ENCODE measurements at places on chromosomes 6 and 20.

GRCh38 chr6:133467231-133467981 is 226.2 kb downstream of the EYA4 start:
- DNase-seq: no peak

DNA sequence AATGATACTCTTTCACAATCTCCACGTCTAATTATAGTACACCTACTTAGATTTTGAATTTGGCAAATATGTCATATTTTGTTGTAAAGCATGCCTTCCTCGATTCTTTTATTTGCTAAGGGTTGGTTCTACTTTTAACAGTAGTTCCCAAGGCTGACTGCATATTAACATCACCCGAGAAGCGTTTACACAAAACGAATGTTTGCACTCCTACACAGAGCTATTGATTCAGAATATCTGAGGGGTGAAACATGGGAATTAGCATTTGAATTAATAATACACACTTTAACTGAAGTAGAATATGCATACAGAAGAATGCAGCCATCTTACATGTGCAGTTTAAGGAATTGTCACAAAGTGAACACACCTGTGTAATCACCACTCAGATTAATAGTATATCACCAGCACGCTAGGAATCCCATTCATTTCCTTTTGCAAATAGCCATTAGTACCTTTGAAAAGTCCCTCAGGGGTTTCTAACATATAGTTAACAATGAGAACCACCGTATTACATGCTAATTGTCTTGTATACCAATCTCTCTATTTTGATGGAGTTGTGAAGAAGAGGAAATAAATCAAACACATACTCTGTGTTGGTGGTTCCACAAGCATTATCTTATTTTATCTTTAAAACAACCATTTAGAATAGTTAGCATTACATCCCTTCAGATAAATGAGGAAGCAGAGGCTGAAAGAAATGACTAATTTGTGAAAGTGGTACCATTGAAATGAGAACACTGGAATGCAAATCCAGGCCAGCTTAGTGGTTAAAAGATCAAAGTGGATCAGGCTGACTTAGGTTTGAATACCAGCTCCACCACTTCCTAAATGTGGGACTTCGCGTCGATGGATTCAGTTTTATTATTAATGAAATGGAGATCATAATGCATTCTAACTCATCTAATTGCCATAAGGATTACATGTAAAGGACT is 317.6 kb downstream of the HDGFL1 start:
- DNase-seq: no peak

DNA sequence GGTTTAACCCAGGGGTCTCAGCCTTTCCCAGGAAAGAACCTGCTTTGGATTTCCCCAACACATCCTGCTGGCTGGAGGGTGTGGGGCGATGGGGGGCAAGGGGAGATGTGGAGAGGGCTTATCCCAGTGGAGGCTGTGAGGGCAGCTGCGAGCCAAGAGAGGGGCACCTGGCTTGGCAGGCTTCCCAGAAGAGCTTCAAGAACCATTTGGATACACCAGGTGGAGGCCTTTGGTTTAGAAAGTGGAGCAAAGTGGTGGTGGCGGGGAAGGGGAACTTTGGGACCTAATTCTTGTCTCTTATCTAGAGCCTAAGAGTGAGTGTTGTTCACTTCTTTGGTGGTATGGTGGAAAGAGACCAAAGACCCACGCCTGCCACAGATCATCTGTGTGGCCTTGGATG is 12.4 kb downstream of the CD40 start:
- no peak for DNase-seq

DNA sequence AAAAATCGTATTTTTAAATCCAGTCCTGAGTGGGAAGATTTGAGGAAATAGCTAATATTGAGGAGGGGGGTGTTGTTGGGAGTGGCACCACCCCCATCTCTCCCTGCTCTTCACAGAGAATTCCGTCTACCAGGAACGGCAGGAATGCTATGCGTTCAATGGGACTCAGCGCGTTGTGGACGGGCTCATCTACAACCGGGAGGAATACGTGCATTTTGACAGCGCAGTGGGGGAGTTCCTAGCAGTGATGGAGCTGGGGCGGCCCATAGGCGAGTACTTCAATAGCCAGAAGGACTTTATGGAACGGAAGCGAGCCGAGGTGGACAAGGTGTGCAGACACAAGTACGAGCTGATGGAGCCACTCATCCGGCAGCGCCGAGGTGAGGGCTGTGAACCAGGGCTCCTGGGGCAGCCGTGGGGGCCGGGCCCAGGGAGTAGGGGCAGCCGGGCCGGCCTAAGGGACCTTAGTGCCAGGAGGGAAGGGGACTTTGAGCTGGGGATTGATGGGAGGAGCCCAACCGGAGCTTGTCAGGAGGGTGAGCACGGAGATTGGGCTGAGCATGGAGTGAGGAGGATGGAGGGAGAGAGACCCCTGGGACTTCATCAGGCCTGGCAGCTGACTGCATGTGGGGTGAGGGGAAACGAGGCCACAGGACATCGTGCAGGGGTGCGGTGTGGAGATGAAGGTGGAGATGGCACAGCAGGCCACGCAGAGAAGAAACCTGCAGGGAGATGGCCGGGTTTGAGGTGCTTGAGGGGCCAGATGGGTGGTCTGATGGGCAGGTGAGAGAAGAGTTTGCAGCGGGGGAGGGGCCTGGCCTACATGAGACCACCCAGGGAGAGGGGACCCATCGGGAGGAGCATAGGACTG is 41.3 kb downstream of the HLA-DPB1 start:
- DNase-seq: no peak

DNA sequence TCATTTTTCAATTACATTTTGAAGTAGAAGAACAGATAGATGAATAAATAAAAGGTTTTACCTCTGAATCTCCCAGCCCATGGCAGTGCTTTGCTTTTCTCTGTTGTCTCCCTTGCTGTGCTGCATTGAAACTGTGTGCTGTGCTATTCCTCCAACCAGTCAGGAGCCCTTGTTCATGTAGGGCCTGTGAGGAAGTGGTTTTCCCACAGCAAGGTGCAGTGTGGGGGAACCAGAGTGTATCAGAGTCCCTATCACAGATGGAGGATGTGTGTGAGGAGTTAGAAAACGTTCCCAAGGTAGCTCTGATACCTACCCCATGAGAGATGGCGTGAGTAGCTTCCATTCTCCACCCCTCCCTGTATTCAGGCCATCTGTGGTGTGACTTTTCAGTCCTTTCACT is 72.8 kb upstream of the RALGAPA2 start:
- DNase-seq: no peak

- DNase-seq: no peak
These were observed 54.3 kb upstream of the BACH2 start for GRCh38 chr6:90350689-90351554.

DNA sequence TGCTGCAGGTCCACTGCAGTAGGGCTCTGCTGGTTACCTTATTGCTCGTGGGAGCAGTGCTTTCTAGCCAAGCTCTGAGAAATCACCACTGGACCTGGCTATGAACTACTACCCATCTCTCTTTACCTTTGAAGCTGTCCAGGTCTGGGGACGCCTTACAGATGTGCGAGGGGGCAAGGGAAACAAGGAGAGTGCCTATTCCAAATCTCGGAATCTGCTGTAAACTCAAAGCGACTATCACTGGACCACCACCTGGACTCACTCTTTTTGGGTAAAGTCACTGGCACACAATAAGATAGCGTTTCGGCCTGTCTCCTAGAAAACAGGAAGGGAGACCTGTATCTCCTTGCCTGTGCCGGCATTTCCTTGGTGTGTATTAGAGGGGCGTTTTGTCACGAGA is 5.3 kb downstream of the NRN1 start:
- no peak for DNase-seq

DNA sequence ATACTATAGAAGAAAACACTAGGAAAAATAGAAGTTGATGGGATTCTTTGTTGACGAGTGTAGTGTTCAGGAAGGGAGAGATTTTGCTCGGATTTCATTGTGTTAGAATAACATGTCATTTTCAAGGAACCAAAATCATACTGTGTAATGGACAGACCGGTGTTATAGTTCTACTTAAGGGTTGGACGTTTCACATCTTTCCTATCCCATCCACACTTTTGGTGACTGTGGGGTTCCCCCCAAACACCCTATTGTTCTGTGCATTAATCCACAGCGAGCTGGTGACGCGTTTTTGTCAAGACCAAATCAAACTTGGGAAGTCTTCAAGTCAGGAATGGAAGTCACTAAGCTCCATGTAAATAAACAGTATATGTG is 43.3 kb downstream of the TRIM27 start:
- no peak for DNase-seq

- no peak for DNase-seq
These were observed 6.7 kb upstream of the TMEM30A start for GRCh38 chr6:75291331-75291730.

DNA sequence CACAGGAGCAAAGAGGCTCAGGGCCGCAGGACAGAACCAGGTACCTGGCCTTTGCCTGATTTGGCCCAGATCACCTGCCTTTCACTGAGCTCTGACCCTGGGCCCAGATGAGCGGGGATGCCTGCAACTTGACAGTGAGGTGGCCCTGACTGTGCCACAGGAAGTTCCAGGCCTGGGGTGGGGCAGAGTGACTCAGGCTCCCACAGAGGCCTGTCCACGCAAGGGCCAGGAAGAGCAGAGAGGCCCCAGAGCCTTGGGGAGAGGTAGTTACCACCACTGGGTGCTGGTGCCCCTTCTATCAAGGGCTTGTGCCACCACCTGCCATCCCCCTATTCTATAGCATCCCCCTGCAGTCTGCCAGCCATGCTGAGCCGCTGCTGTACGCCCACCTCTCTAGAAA is 4.1 kb upstream of the NOL4L start:
- no peak for DNase-seq

DNA sequence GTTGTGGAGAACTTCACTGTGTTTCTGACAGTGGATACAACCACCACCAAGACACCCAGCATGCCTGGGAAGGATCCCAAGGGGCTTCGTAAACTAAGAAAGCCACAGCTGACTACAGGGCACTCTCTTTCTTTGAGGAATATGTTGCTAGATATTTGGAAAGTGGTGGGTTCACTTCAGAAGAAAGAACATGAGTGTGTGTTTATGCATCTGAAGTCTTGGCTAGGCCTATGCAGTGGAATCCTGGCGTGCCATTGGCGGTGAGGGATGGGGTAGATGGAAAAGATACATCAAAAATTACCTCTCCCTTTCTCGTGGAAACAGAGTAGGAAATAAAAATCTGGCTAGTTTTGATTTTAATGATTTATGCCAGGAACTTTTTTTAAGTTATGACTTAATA is 187.7 kb downstream of the PDE7B start:
- no peak for DNase-seq

GRCh38 chr6:166308033-166308768 is at the start of gene PRR18:
Gene PRR18, minus strand, starts transcription at chr6:166308392. Its CDS starts 250 bp downstream, at chr6:166308142.
- DNase-seq: no peak

GRCh38 chr20:34834459-34834893 is 9.0 kb upstream of the NCOA6 start:
- DNase-seq: no peak

- DNase-seq: no peak
These were observed 82.6 kb downstream of the DOK5 start for GRCh38 chr20:54557806-54558590.

DNA sequence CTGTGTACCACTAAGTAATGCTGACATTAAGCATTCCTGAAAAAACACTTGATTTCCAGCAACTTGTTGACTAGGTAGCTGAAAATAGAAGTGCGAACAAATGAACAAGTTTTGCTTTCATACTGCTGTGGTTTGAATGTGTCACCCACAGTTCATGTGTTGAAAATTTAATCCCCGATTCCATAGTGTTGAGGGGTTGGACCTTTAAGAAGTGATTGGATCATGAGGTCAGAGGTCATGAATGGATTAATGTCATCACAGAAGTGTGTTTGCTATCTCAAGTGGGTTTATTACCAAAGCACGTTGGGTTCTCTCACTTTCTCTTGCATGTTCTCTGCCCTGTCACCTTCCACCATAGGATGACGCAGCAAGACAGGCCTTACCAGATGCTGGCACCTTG is 568.5 kb downstream of the UTRN start:
- DNase-seq: no peak

- no peak for DNase-seq
These were observed 301.1 kb upstream of the QKI start for GRCh38 chr6:163113358-163113962.

DNA sequence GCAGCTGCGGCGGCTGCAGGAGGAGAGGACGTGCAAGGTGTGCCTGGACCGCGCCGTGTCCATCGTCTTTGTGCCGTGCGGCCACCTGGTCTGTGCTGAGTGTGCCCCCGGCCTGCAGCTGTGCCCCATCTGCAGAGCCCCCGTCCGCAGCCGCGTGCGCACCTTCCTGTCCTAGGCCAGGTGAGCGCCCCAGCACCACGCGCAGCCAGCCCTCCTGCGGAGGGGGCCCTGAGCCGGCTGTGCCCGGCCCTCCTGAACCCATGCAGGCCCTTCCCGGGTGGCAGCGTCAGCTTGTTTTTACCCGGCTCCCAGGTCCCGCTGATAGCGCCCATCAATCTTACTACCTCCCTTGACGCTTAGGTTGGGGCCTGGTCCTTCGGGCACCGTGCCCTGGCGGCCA is 3.7 kb downstream of the BIRC7 start:
- no peak for DNase-seq

- no peak for DNase-seq
These were observed 274.3 kb downstream of the CD109 start for GRCh38 chr6:73969971-73970970.

DNA sequence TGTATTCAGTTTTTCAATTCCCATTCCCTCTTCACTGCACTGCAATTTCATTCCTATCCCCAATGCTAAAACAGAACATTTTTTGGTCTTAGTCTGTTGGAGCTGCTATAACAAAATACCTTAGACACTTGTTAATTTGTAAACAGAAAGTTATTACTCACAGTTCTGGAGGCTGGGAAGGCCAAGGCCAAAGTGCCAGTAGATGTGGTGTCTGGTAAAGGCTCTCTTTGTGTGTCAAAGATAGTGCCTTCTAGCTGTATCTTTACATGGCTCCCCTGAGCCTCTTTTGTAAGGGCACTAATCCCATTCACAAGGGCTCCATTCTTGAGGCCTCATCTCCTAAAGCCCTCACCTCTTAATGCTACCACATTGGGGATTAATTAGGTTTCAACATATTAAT is 40.0 kb downstream of the PHIP start:
- no peak for DNase-seq

GRCh38 chr6:53691252-53691651 is 25.7 kb upstream of the KLHL31 start:
- DNase-seq: no peak

DNA sequence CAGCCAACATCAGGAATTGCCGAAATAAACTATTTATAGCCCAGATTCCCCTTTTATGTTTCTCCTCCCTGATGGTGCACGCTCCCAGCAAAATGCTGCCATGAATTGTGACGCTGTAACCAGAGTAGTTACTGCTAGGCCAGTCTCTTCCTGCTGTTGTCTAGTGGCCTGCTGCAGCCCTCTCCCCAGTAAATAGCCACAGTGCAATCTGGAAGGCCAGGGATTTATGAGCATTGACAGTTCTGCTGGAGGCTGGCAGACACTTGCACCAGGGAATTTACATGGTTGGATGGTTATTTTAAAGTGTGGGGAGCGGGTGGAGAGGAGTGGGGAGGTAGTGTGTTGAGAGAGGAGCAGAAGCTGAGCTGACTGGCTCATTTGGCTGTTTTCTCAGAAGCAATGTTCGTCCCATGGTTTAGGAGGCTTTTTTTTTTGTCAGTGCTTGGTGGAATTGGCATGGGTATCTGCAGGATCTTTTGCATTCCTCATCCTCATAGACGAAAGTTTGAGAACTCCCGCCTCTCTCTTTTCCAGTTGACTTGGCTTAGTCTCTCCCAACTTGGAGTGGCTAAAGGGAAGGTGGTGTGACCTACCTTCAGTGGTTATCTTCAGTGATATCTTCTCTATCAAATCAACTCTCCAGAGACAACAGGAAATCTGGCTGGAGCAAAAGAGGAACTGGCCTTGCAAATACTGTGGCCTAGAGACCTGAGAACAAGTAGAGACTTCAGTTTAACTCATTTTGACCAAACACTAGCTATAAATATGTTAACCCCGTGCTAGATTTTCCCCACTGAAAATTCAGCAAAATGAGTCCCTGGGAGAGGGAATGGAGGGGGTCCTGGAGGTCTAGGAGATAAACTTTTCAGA is 99.3 kb upstream of the VSTM2L start:
- DNase-seq: peak; percentile 12
